CD4-positive, CD25-positive, alpha-beta regulatory T cell (primary cell): ENCODE measurements at places on chromosomes 2 and 18. TPM values are rescaled to one million over a fixed set of nuclear protein-coding genes. Genes with fewer than 3 reads are reported as not detected.
A peak's percentile ranks its signal among the peaks of the same experiment; 100 is the strongest.

- H3K36me3 ChIP-seq, result peaks cover 56% of the 10 kb centered on the region
- H3K27me3 ChIP-seq, result no peaks in the 10 kb centered on the region
- DNase-seq, result no peak
- no peaks in the 10 kb centered on the region for H3K4me1 ChIP-seq
- no peak overlapping the region for H3K4me3 ChIP-seq
Measured at GRCh38 chr2:15472133-15472532, 89.0 kb downstream of the NBAS start.

The CHRNG gene
- total RNA-seq, result not detected

DNA sequence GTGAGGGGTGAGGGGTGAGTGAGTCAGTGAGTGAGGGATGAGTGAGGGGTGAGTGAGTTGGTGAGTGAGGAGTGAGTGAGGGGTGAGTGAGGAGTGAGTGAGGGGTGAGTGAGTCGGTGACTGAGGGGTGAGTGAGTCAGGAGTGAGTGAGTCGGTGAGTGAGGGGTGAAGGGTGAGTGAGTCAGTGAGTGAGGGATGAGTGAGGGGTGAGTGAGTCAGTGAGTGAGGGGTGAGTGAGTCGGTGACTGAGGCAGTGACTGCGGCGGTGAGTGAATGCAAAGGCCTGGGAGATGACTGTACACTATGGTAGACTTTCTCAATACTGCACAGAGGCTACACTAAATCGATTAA, 16.6 kb downstream of the THAP4 start:
- H3K36me3 ChIP-seq, result no peaks in the 10 kb centered on the region
- H3K27me3 ChIP-seq, result no peaks in the 10 kb centered on the region
- peaks cover 18% of the 10 kb centered on the region for H3K4me1 ChIP-seq
- no peak overlapping the region for H3K27ac ChIP-seq
- H3K4me3 ChIP-seq, result no peak overlapping the region
- peak; percentile 12 for DNase-seq

The AQP12A gene
- total RNA-seq, result not detected

The HOXD10 gene
- not detected for total RNA-seq

The KATNAL2 gene
- total RNA-seq, result not detected

GRCh38 chr2:103264058-103264768, 502.4 kb downstream of the TMEM182 start:
- no peak for DNase-seq
- H3K4me1 ChIP-seq, result no peaks in the 10 kb centered on the region
- no peak overlapping the region for H3K4me3 ChIP-seq

The LYPD1 gene
- total RNA-seq, result not detected

- H3K36me3 ChIP-seq, result peaks cover 11% of the 10 kb centered on the region
- peaks cover 8% of the 10 kb centered on the region for H3K27me3 ChIP-seq
- no peak overlapping the region for H3K4me3 ChIP-seq
- no peak for DNase-seq
- no peak overlapping the region for H3K27ac ChIP-seq
- no peaks in the 10 kb centered on the region for H3K4me1 ChIP-seq
Measured at GRCh38 chr18:74589021-74589420, 8.6 kb upstream of the ZNF407 start.

DNA sequence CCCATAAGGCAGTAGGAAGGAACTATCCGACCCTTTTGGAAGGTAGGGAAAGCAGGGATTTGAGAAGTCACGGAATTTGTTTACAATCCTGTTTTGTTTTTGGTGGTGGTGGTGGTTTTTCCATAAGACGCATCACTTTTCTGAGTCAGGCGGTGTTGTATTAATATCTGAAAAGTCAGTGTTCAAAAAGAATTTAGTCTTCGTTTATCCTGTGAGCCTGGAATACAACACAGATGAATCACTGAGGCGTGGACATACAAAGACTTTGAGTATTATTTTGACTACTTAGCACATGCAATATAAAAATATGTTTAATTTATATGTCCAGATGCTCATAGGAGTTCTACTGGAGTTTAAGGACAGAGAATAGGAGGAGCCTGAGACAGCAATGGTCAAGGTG, 785 bp downstream of the ZNF892 start:
- H3K27ac ChIP-seq, result no peak overlapping the region
- DNase-seq, result no peak
- peak overlapping the region; percentile 81 for H3K4me3 ChIP-seq
- H3K36me3 ChIP-seq, result peaks cover 39% of the 10 kb centered on the region

DNA sequence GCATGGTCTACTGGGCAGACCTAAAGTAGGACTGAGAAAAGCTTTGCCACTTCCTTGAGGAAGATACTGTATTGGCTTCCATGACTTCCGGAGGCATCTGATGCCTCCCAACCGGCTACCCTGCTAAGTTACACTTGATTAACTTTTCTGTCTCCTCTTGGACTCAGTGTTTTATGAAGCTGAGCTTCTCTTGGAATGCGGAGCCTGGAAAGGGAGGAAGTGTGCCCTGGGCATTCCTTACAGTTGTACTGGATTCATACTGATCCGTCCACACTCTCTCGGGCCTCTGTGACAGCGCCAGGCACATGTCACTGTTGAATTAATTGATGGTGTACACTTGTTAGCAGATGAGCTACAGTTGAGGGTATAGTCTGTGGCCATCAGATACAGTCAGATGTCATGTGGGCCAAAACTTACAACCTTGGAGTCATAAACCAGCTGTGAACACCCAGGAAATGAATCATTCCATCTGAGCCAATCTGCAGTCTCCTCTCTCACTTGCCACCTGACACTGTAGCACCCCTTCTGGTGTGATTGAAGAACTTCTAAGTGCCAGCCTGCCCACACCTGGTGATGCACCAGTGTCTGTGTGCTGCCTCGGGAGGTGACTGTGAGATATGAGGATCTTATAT, 122.5 kb downstream of the FHOD3 start:
- H3K27me3 ChIP-seq, result no peaks in the 10 kb centered on the region
- no peak overlapping the region for H3K27ac ChIP-seq

DNA sequence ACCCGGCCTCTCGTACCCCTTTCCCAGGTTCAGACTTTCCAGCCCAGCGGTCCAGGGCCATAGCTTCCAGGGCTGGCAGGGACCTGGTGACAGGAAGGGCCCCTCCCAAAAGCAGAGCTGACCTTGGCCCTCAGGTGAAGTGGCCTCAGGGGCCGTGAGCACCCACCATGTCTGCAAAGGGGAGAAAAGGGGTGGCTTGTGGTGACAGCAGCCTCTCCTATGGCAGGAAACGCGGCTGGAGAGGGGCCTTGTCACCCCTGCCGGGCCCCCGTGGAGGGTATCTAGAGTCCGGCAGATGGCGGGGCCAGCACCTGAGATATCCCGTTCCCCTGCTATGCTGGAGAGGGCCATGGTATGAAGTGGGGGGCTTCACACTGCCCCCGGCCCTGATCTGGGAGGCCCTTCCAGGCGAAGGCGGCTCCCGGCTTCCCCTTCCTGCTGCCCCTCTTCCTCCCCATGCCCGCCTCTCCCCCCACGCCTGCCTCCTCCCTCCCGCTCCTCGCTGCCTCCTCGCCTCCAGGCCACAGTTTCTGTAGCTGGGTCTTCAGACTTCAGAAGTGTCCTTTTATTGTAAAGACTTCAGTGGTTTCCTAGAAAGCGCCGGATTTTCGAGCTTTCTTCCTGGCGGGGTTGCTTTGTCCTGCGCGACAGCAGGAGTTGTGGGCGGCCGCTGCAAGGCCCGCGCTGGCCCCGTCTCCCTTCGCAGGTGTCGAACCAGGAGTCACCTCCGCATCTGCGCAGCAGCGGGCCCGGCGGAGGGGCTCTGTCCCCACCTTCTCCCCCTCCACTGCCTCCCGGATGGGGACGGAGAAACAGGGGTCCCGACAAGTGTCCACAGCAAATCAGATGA, 240.5 kb upstream of the MYT1L start:
- H3K27me3 ChIP-seq, result no peaks in the 10 kb centered on the region
- DNase-seq, result no peak
- H3K36me3 ChIP-seq, result no peaks in the 10 kb centered on the region
- H3K4me1 ChIP-seq, result no peaks in the 10 kb centered on the region
- no peak overlapping the region for H3K27ac ChIP-seq

GRCh38 chr2:2057125-2057721, 273.9 kb downstream of the MYT1L start:
- H3K27me3 ChIP-seq, result no peaks in the 10 kb centered on the region
- H3K36me3 ChIP-seq, result no peaks in the 10 kb centered on the region
- H3K4me1 ChIP-seq, result peaks cover 9% of the 10 kb centered on the region

DNA sequence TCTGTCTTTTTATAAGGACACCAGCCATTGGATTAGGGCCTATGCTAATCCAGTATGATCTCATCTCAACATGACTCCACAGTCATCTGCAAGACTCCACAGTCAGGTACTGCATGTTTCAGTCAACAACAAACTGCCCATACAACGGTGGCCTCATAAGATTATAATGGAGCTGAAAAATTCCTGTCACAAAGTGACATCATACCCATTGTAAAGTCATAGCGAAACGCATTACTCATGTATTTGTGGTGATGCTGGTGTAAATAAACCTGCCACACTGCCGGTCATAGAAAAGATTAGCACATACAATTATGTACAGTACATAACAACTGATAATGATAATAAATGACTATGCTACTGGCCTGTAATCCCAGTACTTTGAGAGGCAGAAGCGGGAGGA, 102.2 kb downstream of the TEX51 start:
- H3K4me3 ChIP-seq, result no peak overlapping the region
- H3K27me3 ChIP-seq, result no peaks in the 10 kb centered on the region
- H3K4me1 ChIP-seq, result no peaks in the 10 kb centered on the region
- H3K36me3 ChIP-seq, result no peaks in the 10 kb centered on the region
- DNase-seq, result no peak
- H3K27ac ChIP-seq, result no peak overlapping the region

The KYNU gene
- total RNA-seq, result not detected

The SMARCAL1 gene
- total RNA-seq, result 19.8 TPM

DNA sequence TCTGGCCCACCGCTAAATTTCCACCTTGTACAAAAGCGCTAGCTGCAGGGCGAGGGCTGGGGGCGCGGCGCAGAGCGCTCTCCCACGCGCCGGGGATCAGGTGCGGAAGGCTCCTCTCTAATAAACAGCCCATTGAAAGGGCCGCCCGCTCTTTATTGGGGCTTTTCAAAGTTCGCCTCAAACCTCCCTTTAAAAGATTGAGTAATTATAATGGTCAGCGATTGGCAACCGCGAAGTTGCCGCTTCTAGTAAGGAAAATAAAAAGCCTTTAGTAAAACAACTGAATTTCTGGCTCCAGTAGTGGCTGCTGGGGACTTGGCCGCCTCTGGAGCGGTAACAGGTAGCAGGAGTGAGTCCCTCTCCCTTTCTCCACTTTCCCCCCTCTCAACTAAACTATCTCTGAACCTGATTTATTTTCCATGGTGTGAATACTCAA, 755 bp downstream of the NEUROD1 start:
- peaks cover 3% of the 10 kb centered on the region for H3K4me1 ChIP-seq
- no peaks in the 10 kb centered on the region for H3K36me3 ChIP-seq
- no peak overlapping the region for H3K4me3 ChIP-seq
- no peak overlapping the region for H3K27ac ChIP-seq

- no peak overlapping the region for H3K4me3 ChIP-seq
- no peak overlapping the region for H3K27ac ChIP-seq
- no peaks in the 10 kb centered on the region for H3K4me1 ChIP-seq
- no peaks in the 10 kb centered on the region for H3K36me3 ChIP-seq
Measured at GRCh38 chr2:40103590-40103989, 324.5 kb upstream of the THUMPD2 start.

The RBBP8 gene
- 8.6 TPM for total RNA-seq

DNA sequence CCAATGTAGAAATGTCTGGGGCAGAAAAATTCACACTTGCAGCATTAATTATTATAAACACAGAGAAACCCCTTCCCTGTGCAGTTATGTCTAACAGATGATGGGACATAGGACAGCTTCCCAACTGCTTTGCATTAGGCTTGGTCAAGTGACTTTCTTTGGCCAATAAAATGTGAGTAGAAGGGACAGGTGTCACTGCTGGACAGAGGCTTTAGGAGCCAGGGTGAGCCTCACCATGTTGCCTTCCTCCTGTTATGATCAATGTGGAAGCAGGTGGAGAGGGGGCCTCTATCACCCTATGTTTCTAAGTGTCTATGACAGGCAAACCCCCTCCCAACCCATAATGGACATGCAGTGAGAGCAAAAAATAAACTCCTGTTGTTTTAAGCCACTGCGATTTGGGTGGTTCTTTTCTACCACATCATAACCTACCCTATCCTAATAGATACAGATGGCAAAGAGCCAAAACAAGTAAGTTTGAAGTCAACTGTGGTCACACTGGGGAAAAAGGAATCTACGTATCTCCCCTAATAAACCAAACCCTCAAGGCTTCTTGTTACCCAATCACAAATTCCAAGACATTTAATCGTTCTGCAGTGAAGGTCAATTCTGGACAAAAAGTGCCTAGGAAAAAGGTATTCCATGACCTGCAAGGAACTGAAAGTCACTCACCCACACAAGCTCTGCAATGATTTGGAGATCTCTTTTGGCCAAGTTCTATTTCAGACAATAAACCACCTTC, 28.6 kb upstream of the POU3F3 start:
- H3K27me3 ChIP-seq, result no peaks in the 10 kb centered on the region
- H3K4me3 ChIP-seq, result no peak overlapping the region
- no peaks in the 10 kb centered on the region for H3K36me3 ChIP-seq
- DNase-seq, result no peak
- H3K4me1 ChIP-seq, result no peaks in the 10 kb centered on the region

- H3K27me3 ChIP-seq, result peaks cover 4% of the 10 kb centered on the region
- no peak overlapping the region for H3K4me3 ChIP-seq
- DNase-seq, result peak; percentile 45
- H3K4me1 ChIP-seq, result peaks cover 3% of the 10 kb centered on the region
Measured at GRCh38 chr18:47756364-47757016, 174.0 kb downstream of the SMAD2 start.

GRCh38 chr2:198731842-198732399, 725.8 kb downstream of the SATB2 start:
- no peak for DNase-seq
- no peak overlapping the region for H3K4me3 ChIP-seq
- no peaks in the 10 kb centered on the region for H3K36me3 ChIP-seq
- H3K27me3 ChIP-seq, result no peaks in the 10 kb centered on the region

GRCh38 chr2:26432363-26432762, 30.6 kb downstream of the DRC1 start:
- peaks cover 4% of the 10 kb centered on the region for H3K27me3 ChIP-seq
- no peaks in the 10 kb centered on the region for H3K4me1 ChIP-seq
- no peak overlapping the region for H3K4me3 ChIP-seq
- no peaks in the 10 kb centered on the region for H3K36me3 ChIP-seq
- H3K27ac ChIP-seq, result no peak overlapping the region

- no peaks in the 10 kb centered on the region for H3K4me1 ChIP-seq
- H3K4me3 ChIP-seq, result no peak overlapping the region
- DNase-seq, result no peak
- no peak overlapping the region for H3K27ac ChIP-seq
- H3K36me3 ChIP-seq, result no peaks in the 10 kb centered on the region
Measured at GRCh38 chr2:15754703-15755099, 163.0 kb downstream of the DDX1 start.

- peaks cover 11% of the 10 kb centered on the region for H3K27me3 ChIP-seq
- no peak overlapping the region for H3K4me3 ChIP-seq
- H3K4me1 ChIP-seq, result no peaks in the 10 kb centered on the region
- no peak for DNase-seq
- H3K27ac ChIP-seq, result no peak overlapping the region
- no peaks in the 10 kb centered on the region for H3K36me3 ChIP-seq
Measured at GRCh38 chr2:73128841-73129535, 16.2 kb upstream of the RAB11FIP5 start.

The CRIM1 gene
- 2.7 TPM for total RNA-seq

The COL3A1 gene
- not detected for total RNA-seq

- DNase-seq, result no peak
- no peaks in the 10 kb centered on the region for H3K27me3 ChIP-seq
- H3K4me1 ChIP-seq, result no peaks in the 10 kb centered on the region
- H3K36me3 ChIP-seq, result no peaks in the 10 kb centered on the region
- H3K27ac ChIP-seq, result no peak overlapping the region
Measured at GRCh38 chr2:175403599-175404221, 222.2 kb upstream of the ATP5MC3 start.
